ENCODE measurements at places on chromosomes 7 and 10.

DNA sequence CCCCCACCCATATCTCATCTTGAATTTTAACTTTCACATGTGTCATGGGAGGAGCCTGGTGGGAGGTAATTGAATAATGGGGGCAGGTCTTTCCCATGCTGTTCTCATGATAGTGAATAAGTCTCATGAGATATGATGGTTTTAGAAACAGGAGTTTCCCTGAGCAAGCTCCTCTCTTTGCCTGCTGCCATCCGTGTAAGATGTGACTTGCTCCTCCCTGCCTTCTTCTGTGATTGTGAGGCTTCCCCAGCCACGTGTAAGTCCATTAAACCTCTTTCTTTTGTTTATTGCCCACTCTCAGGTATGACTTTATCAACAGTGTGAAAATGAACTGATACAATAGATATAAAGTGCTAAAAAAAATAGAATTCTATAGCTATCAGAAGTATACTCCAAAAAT, 168.8 kb downstream of the CXCL12 start:
- no peaks in the 10 kb centered on the region for H3K36me3 ChIP-seq
- H3K27me3 ChIP-seq = no peaks in the 10 kb centered on the region
- H3K4me3 ChIP-seq = no peak overlapping the region

DNA sequence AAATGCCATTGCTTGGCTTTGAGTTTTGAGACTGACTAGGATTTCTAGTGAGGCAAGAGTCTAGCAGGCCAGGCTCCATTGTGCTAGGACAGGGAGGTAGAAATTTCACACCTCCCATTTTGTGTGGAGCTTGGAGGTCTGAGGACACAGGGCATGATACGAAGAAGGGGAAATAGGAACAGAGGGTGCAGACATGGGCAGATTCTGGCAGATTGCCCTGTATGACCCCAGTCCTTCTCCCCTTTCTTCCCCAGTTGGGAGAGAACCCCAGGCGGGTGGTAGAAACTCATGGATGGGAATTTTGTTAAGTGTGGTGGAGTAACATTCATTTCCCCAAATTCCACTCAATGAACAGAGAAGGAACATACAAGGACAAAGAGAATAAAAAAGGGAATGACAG, 54.4 kb downstream of the RAMP3 start:
- H3K4me1 ChIP-seq = no peaks in the 10 kb centered on the region
- H3K27ac ChIP-seq = no peak overlapping the region
- H3K27me3 ChIP-seq = no peaks in the 10 kb centered on the region
- no peak overlapping the region for H3K4me3 ChIP-seq

DNA sequence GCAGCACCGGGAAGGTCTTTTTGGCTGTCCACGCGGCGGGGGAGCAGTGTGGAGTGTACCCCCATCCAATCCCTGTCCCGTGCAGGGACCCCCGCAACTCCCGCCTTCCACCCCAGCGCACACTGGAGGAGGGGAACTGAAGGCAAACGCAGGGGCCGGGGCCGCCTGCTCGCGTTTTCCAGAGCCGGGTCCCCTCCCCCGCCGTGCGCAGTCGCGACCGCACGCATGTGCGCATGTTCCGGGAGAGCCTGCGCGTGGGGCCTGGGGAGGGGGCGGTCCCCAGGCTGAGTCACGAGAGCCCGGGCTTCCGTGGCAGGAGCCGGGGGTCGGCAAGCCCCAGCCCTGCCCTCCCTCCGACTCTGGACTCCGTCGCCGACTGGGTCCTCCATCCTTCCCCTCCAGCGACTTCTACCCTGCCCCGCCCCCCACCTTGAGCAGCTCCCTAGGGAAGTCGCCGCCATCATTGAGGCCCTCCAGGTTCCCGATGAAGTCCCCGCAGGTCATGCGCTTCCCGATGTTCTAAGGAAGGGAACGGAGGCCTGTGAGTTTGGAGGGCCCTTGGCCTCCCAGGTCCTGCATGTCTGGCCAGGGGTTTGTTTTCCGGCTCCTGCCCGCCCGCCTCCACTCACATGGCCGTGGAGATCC, 8.0 kb downstream of the PSD start:
- peaks cover 16% of the 10 kb centered on the region for H3K27me3 ChIP-seq
- no peak overlapping the region for H3K27ac ChIP-seq
- DNase-seq = no peak
- no peaks in the 10 kb centered on the region for H3K36me3 ChIP-seq

GRCh38 chr10:90062786-90063185, 361.4 kb downstream of the KIF20B start:
- no peaks in the 10 kb centered on the region for H3K4me1 ChIP-seq
- H3K4me3 ChIP-seq = no peak overlapping the region
- no peaks in the 10 kb centered on the region for H3K36me3 ChIP-seq
- no peaks in the 10 kb centered on the region for H3K27me3 ChIP-seq
- H3K27ac ChIP-seq = no peak overlapping the region

DNA sequence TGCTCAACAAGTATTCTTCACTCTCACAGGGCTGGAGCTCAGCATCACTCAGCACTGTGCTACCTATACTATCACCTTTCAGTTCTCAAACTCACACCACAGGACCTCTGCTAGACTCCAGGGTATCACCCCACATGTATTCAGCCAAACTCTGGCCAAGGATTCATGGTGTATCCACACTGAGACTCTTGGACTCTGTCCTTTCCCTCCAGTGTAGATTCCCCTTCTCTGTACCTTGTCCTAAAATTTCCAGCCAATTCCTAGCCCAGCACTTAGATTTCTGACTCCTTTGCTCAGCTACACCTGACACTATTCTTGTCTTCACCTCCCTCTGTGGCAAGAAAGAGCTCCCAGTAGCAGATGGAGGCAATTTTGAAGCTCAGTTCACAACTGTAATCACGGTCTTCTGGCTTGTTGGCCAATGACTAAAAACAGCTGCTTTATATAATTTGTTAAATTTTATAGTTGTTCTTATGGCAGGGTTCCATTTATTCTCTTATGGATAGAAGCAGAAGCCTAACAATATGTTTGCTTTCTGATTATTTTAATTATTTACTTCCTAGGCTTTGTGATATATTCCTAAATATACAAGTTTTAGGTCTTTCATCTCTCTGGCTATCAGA, 258.8 kb downstream of the THSD7A start:
- H3K36me3 ChIP-seq = no peaks in the 10 kb centered on the region
- DNase-seq = no peak
- no peak overlapping the region for H3K27ac ChIP-seq
- H3K4me3 ChIP-seq = no peak overlapping the region
- no peaks in the 10 kb centered on the region for H3K4me1 ChIP-seq

- H3K4me3 ChIP-seq = peak within 1 kb of the TSS; percentile 74
- H3K4me1 ChIP-seq = no peaks in the 10 kb centered on the region
- no peak for DNase-seq
- no peaks in the 10 kb centered on the region for H3K27me3 ChIP-seq
- H3K27ac ChIP-seq = no peak within 1 kb of the TSS
- H3K36me3 ChIP-seq = no peaks in the 10 kb centered on the region
Measured at GRCh38 chr7:93890464-93891068, at the start of gene TFPI2. Gene TFPI2, minus strand, starts transcription at chr7:93890753. Its CDS starts 75 bp downstream, at chr7:93890678.

DNA sequence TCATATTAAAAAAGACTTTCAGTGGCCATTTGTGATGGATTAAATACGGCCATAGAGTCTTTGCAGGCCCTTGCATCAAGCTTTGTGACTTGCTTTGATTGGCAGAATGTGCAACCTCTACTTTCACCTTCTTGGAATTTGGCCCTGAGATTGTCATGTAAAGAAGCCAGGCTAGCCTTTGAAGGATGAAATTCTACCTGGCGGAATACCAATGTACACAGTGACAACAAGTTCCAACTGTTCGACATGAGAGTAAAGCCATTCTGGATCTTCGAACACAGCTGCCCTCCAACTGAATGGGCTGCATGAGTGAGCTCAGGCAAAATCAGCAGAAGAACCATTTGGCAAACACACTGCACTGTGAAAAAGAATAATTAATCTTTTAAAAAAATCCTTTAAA, 321.3 kb downstream of the PHF14 start:
- DNase-seq = no peak
- H3K4me3 ChIP-seq = no peak overlapping the region
- H3K27me3 ChIP-seq = no peaks in the 10 kb centered on the region
- H3K4me1 ChIP-seq = no peaks in the 10 kb centered on the region

DNA sequence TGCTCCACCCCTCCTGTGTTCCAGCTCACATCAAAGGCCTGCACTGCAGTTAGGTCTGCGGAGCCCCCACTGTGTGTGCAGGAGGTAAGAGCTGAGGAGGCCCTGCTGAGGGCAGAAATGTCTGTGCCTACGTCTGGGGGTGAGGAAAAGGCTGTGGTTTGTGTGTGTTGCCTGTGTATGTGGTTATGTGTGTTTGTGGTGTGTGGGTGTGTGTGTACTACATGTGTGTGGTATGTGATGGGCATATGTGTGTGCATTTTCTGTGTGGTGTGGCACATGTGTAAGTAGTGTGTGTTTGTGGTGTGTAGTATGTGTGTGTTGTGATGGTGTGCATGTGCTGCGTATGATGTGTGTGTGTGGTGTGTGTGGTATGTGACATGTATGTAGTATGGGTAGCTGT, 36.2 kb downstream of the ANXA8 start:
- peaks cover 3% of the 10 kb centered on the region for H3K4me1 ChIP-seq
- DNase-seq = no peak
- no peak overlapping the region for H3K4me3 ChIP-seq

- no peak for DNase-seq
- no peaks in the 10 kb centered on the region for H3K27me3 ChIP-seq
- H3K4me3 ChIP-seq = no peak overlapping the region
- H3K4me1 ChIP-seq = no peaks in the 10 kb centered on the region
- peaks cover 5% of the 10 kb centered on the region for H3K36me3 ChIP-seq
Measured at GRCh38 chr7:85177316-85177715, 9.5 kb downstream of the SEMA3D start.

DNA sequence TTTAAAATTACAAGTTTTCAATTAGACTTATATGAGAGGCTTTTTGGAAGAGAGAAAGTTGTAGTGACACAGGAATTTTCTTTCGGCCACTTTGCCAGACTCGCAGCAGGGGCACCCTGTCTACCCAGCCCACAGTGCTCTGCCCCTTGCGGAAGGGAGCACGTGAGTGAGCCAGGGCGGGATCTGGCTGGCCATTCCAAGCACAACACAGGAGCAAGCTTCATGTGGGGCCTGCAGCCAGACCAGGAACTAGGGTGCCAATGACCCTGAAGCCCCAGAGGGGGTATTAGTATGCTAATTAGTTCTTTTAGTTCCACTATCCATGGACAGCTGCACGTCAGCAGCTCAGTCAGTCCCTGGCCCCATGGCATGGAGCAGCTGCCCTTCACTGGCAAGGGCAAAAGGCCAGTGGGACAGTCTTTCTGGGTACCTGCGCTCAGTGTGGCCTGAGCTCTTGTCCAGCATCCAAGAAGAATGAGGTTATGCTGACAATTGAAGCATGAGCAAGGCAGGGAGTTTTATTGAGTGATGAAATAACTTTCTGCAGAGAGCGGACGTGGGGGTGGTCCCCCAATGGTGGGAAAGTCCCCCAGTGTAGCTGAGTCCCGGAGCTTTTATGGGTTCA, 251.1 kb upstream of the CSTF2T start:
- H3K36me3 ChIP-seq = no peaks in the 10 kb centered on the region
- no peak overlapping the region for H3K4me3 ChIP-seq
- no peaks in the 10 kb centered on the region for H3K4me1 ChIP-seq
- DNase-seq = no peak
- H3K27ac ChIP-seq = no peak overlapping the region

- DNase-seq = no peak
- no peaks in the 10 kb centered on the region for H3K4me1 ChIP-seq
- H3K27ac ChIP-seq = no peak overlapping the region
- no peaks in the 10 kb centered on the region for H3K27me3 ChIP-seq
- H3K4me3 ChIP-seq = no peak overlapping the region
Measured at GRCh38 chr7:111370002-111370401, 192.3 kb downstream of the IMMP2L start.

GRCh38 chr7:140364819-140365218, 33.5 kb downstream of the SLC37A3 start:
- no peaks in the 10 kb centered on the region for H3K36me3 ChIP-seq
- no peak for DNase-seq
- no peaks in the 10 kb centered on the region for H3K4me1 ChIP-seq
- no peaks in the 10 kb centered on the region for H3K27me3 ChIP-seq
- no peak overlapping the region for H3K27ac ChIP-seq
- no peak overlapping the region for H3K4me3 ChIP-seq

DNA sequence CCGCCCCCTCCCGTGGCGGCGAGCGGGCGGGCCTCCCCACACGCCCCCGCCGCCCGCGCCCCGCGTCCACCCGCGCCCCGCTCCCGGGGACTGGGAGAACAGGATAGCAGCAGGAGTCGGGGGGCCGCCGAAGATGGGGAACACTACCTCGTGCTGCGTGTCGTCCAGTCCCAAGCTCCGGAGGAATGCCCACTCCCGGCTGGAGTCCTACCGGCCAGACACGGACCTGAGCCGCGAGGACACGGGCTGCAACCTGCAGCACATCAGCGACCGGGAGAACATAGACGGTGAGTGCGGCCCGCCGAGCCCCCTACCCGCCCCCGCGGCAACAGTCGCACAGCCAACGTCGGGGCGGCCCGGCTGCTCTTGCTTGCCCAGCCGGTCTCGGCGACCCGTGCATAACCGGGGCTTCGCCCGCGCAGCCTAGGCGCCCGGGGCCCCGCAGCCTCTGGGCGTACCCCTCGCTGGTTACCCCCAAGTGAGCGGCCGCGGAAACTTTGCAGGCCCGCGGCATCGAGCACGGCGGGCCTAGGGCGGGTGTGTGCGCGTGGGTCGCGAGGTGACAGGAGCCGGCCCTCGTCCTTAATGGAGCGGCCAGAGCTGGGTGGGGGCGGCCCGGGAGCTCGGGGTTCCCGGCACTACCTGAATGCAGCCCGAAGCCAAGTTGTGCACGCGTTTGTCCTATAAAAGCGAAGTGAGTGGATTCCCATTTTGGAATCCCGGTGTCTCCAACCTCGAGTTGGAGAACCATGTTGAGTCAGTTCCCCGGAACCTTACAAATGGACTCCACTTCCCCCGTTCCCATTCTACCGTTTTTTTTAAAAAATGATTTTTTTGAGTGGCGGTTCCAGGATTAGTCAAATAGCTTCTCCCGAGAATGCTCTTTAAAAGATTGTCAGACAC, 863 bp downstream of the CCNY start:
- no peak for DNase-seq
- H3K4me3 ChIP-seq = peak overlapping the region; percentile 94
- no peak overlapping the region for H3K27ac ChIP-seq
- no peaks in the 10 kb centered on the region for H3K36me3 ChIP-seq
- no peaks in the 10 kb centered on the region for H3K27me3 ChIP-seq

DNA sequence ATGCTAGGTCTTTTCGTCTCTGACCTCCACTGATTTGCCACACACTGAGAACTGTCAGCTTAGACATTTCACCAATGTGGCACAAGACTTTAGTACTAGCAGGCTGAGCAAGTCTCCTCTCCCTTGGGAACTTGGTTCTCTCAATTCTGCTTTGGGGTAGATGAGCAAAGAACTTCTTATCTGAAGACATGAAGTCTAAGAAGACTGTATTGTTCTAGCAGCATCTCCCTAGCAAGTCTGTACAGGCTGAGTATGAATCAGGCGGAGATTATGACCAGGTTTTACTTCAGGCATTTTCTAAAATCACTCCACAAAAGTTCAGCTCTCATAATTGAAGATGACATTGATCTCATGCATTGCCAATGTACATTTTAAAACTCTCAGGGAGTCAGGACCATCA, 23.8 kb upstream of the STN1 start:
- H3K4me1 ChIP-seq = no peaks in the 10 kb centered on the region
- H3K36me3 ChIP-seq = no peaks in the 10 kb centered on the region
- H3K4me3 ChIP-seq = no peak overlapping the region
- DNase-seq = no peak
- H3K27me3 ChIP-seq = no peaks in the 10 kb centered on the region

Data from iPS DF 6.9 (cell line).